ENCODE measurements at places on chromosomes 12 and 14. TPM values are rescaled to one million over a fixed set of nuclear protein-coding genes. Genes with fewer than 3 reads are reported as not detected.

RNU4-1 gene
- 3,277 TPM for total RNA-seq

TCHP gene
- total RNA-seq = 13.3 TPM

GRCh38 chr12:51869931-51870330 is 18.0 kb upstream of the ANKRD33 start:
- DNase-seq = no peak

DNA sequence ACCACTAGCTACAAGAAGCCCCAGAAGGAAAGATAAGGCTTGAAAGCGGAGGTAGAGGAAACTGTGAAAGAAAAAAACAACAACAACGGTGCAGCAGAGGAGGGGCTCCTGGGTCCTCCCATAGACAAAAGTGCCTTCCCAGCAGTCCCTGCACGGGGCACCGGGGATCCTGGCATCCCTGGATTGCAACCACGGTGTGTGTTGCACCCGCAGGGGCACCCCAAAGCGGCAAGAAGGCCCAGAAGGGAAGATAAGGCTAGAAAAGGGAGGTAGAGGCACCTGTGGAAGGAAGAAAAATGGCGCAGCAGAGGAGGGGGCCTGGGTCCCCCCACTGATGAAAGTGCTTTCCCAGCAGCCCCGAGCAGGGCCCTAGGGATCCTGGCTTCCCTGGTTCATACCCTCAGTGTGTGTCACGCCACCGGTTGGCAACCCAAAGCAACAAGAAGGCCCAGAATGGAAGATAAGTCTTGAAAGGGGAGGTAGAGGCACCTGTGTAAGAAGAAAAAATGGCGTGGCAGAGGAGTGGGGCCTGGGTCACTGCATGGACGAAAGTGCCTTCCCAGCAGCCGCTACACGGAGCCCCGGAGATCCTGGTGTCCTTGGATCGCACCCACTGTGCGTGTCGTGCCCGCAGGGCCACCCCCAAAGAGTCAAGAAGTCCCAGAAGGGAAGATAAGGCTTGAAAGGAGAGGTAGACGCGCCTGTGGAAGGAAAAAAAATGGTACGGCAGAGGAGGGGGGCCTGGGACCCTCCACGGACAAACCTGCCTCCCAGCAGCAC is 281.0 kb downstream of the ALG10 start:
- DNase-seq = no peak

- no peak for DNase-seq
Measured at GRCh38 chr12:75322464-75322863, 7.7 kb downstream of the CAPS2 start.
